Karpas-422 (cell line): ENCODE measurements at places on chromosomes 3 and 15. TPM values are rescaled to one million over a fixed set of nuclear protein-coding genes. Genes with fewer than 3 reads are reported as not detected.
A peak's percentile ranks its signal among the peaks of the same experiment; 100 is the strongest.

The PLA2G4B gene
- total RNA-seq, result 2.2 and 6.1 TPM in 2 replicates

The GRAMD2A gene
- total RNA-seq, result not detected in 2 replicates

The LRRK1 gene
- total RNA-seq, result 46.6 and 87.3 TPM in 2 replicates

The FGD5 gene
- total RNA-seq, result not detected in 2 replicates

The NME9 gene
- not detected in 2 replicates for total RNA-seq

The NSMCE3 gene
- total RNA-seq, result 14.6 and 14.8 TPM in 2 replicates

The TMCO5A gene
- not detected in 2 replicates for total RNA-seq

The ARL8B gene
- 20.9 and 52.4 TPM in 2 replicates for total RNA-seq

The U2SURP gene
- total RNA-seq, result 69.4 and 135 TPM in 2 replicates

The DYNLT2B gene
- 9.6 and 17.1 TPM in 2 replicates for total RNA-seq

The C3orf49 gene
- not detected in 2 replicates for total RNA-seq

The RPL32 gene
- 5,091 and 6,020 TPM in 2 replicates for total RNA-seq

DNA sequence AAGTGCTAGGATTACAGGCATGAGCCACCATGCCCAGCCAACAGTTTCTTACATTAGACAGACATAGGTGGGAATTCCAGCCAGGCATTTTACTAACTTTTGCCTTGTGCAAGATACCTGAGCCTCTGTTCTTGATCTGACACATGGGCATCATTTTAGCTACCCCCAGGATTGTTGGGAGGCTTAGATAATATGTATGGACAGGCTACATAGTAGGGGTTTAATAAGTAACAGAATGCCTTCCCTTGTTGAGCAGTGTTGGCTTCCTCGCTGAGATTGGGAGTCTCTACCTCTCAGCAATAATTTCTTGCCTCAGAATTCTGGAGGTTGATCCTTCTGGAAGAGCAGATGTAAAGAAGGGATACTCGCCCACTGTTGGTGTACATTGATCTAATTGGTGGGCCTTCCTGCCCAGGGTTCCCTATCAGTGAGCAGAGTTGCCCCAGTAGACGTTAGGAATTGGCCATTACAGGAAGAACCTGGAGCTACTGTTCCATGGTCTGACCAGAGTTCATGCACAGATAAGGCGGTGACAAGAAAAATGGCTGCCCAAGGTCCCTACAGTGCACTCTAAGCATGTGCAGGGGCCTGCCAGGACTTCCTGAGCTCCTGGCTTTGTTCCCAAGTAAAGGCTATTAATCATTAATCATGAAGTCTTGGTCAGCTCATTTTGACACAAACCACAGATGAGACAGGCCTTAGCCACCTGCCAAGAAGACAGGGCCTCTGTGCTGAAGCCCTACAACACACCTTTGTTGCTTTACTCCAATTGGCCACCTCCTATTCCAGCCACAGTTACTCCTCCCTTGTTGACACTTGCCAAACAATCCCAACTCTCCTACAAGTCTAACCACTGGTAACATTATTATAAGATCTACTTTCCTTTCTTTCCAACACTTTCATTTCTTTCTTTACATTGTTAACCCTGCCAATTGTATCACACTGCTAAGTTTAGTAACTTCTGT lies 5.0 kb upstream of the IL17RE start:
- peaks cover 11% of the 10 kb centered on the region for H3K36me3 ChIP-seq
- no peak overlapping the region for H3K27ac ChIP-seq
- DNase-seq, result no peak
- no peaks in the 10 kb centered on the region for H3K4me1 ChIP-seq
- H3K4me3 ChIP-seq, result no peak overlapping the region

- no peaks in the 10 kb centered on the region for H3K36me3 ChIP-seq
- H3K27me3 ChIP-seq, result no peaks in the 10 kb centered on the region
- H3K27ac ChIP-seq, result no peak overlapping the region
Measured at GRCh38 chr15:48423896-48424475, 92.8 kb downstream of the DUT start.

DNA sequence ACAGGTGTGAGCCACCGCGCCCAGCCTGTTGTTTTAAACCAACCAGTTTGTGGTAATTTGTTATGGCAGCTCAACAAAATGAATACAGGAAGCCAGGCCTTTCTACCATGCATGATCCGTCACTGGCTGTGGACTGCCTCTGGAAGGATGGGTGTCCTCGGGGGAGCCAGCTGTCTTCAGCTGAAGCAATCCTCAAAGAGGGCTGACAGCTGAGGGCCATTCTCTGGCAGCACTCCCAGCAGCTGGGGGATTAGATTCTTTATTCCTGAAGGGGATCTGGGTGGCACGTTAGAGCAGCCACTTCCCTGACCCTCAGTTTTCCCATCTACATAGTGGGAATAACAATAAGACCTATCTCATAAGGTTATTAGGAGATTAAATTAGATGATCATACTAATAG lies 24.4 kb downstream of the POLR2M start:
- H3K36me3 ChIP-seq, result no peaks in the 10 kb centered on the region
- DNase-seq, result no peak
- H3K4me3 ChIP-seq, result no peak overlapping the region

DNA sequence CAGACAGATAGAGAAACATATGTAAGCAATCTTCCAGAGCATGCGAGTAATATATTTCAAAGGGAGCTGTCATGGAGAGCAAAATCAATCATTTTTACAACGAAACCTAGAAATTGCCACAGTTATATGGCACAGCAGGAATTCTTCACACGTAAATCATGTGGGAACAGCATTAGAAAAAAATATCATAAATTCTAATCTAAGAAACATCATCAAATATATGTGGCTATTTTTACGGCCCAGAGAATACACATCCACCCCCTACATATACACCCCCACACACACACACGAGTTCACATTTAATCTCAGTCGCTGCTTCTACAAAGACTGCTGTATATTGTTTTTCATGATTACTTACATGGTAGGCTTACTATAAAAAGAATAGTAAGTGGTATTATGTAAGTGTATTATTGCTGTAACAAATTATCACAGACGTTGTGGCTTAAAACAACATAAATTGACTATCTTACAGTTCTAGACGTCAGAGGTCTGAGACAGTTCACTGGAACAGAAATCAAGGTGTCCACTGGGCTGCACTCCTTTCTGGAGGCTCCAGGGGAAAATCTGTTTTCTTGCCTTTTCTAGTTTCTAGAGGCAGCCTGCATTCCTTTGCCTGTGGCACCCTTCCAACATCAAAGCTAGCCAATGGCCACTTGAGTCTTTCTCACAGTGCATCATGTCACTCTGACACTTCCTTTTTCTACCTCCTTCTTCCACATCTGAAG lies 363.3 kb downstream of the ULK4 start:
- H3K4me1 ChIP-seq, result peaks cover 14% of the 10 kb centered on the region
- DNase-seq, result no peak
- no peak overlapping the region for H3K27ac ChIP-seq

- DNase-seq, result no peak
- H3K27me3 ChIP-seq, result no peaks in the 10 kb centered on the region
- no peak overlapping the region for H3K27ac ChIP-seq
Measured at GRCh38 chr15:40932156-40932555, 3.0 kb downstream of the DLL4 start.

GRCh38 chr3:168273036-168273435 lies 177.3 kb upstream of the GOLIM4 start:
- DNase-seq, result no peak
- no peaks in the 10 kb centered on the region for H3K4me1 ChIP-seq
- no peak overlapping the region for H3K4me3 ChIP-seq
- no peaks in the 10 kb centered on the region for H3K36me3 ChIP-seq
- H3K27me3 ChIP-seq, result no peaks in the 10 kb centered on the region
- no peak overlapping the region for H3K27ac ChIP-seq

- DNase-seq, result no peak
- H3K27me3 ChIP-seq, result no peaks in the 10 kb centered on the region
- no peaks in the 10 kb centered on the region for H3K36me3 ChIP-seq
- H3K4me3 ChIP-seq, result no peak overlapping the region
Measured at GRCh38 chr3:52791366-52791765, 3.2 kb upstream of the ITIH3 start.

GRCh38 chr15:55627730-55628368 lies 39.7 kb upstream of the PYGO1 start:
- H3K27me3 ChIP-seq, result no peaks in the 10 kb centered on the region
- no peak overlapping the region for H3K27ac ChIP-seq
- DNase-seq, result no peak
- no peaks in the 10 kb centered on the region for H3K36me3 ChIP-seq

DNA sequence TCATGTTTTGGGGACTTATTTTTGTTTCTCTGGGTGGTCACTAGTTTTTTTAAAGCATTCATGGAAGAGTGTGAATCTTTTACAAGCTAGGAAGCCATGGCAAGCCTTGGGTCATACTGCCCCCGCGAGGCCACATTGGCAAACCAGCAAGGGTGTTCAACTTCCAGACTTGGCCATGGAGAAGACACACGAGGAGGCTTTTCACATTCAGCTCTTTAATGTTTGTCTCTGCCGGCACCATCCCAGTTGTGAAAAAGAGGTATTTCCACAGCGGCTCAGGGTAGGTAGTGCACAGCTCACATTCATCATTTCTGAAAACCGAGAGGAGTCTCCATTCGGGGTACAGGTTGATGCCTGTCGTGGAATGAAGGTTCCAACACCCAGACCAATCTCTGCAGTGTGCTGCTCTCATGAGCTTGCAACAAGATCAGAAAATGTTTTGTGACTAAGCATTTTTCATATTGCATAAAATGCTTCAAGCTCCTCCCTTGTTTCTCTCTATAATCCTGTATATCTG lies 7.7 kb downstream of the CCR5 start:
- peak; percentile 90 for DNase-seq
- H3K4me1 ChIP-seq, result peaks cover 20% of the 10 kb centered on the region
- H3K4me3 ChIP-seq, result no peak overlapping the region
- no peaks in the 10 kb centered on the region for H3K36me3 ChIP-seq
- H3K27me3 ChIP-seq, result 0 out of 2 replicates have a peak, but pooled peaks cover 3% of the 10 kb centered on the region
- no peak overlapping the region for H3K27ac ChIP-seq

GRCh38 chr15:95839367-95839782 lies 491.1 kb upstream of the NR2F2 start:
- no peaks in the 10 kb centered on the region for H3K4me1 ChIP-seq
- H3K36me3 ChIP-seq, result no peaks in the 10 kb centered on the region

DNA sequence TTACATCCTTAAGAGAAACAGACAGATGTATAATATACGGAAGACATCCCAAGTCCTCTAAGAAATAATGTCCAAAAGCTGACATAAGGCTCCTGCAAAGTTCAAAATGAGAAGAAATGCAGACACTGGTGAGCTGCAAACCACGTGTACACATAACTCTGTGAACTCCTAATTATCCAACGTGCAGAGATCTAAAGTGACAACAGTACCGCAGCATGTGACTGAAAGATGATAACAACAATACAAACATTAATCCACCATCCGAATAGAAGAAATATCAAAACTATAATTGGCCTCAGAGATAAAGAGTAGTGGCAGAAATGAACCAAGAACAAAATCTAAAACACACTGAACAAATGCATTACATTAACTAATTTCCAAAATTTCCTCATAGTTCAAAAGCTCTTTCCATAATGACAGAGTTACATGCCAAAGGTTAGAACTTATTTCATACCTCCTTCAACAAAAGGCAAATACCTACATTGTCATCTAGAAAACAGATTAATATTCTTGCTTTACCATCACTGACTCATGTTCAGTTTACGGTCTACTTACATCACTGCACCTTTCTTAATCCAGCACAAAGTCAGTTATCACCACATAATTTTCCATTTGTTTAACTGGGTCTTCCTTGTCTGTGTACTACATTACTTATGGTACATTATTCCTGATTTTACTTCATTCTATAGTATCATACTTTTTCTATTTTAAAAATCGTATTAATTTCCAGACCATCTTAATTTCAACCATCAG lies 2.2 kb downstream of the PDCD10 start:
- no peaks in the 10 kb centered on the region for H3K27me3 ChIP-seq
- H3K27ac ChIP-seq, result no peak overlapping the region
- DNase-seq, result no peak
- H3K4me3 ChIP-seq, result peak overlapping the region; percentile 90

GRCh38 chr15:90249203-90249863 lies at the start of gene TTLL13:
Gene TTLL13 (plus strand): TSS chr15:90249556. CDS start chr15:90250631, 1,075 bp downstream.
- no peaks in the 10 kb centered on the region for H3K36me3 ChIP-seq
- H3K27ac ChIP-seq, result no peak within 1 kb of the TSS
- H3K4me3 ChIP-seq, result no peak within 1 kb of the TSS
- no peaks in the 10 kb centered on the region for H3K27me3 ChIP-seq
- peaks cover 3% of the 10 kb centered on the region for H3K4me1 ChIP-seq
- peak; percentile 75 for DNase-seq

GRCh38 chr3:66037330-66037985 lies 1.3 kb downstream of the MAGI1 start:
- no peaks in the 10 kb centered on the region for H3K27me3 ChIP-seq
- no peak for DNase-seq
- no peak overlapping the region for H3K27ac ChIP-seq
- H3K4me3 ChIP-seq, result no peak overlapping the region
- H3K4me1 ChIP-seq, result no peaks in the 10 kb centered on the region

GRCh38 chr3:21017115-21017852 lies 733.7 kb downstream of the ZNF385D start:
- H3K4me3 ChIP-seq, result no peak overlapping the region
- no peak for DNase-seq
- no peaks in the 10 kb centered on the region for H3K36me3 ChIP-seq
- peaks cover 8% of the 10 kb centered on the region for H3K4me1 ChIP-seq
- H3K27ac ChIP-seq, result no peak overlapping the region

DNA sequence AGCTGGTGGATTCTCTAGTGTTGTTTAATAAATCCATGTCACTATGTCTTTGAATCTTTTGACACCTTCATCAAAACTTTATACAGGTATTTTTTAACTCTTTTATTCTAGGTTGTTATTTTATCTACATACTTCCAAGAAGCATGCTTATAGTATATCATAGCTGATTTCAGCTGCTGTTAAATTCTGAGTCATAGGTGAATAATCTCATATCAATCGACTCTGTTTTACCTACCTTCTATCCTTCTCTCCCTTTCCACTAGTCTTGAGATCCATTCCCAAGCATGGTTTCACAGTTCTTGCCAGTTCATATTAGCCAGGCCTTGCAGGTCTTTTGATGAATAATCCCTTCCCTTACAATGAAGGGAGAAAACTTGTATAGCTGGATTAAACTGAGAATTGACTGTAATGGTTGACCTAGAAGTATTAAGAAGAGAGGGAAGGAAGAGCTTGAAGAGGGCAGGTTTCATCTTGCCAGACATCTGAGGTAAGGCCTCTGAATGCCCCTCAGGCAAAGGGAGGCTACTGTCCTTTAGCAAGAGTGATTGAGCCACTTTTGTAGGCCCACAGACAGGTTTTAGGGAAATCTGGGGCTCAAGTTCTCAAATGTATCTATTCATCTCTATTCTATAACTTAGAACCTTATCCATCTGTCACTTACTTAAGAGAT lies 146.4 kb downstream of the EPHA6 start:
- H3K36me3 ChIP-seq, result no peaks in the 10 kb centered on the region
- no peak for DNase-seq
- no peak overlapping the region for H3K27ac ChIP-seq
- H3K4me1 ChIP-seq, result no peaks in the 10 kb centered on the region
- H3K27me3 ChIP-seq, result no peaks in the 10 kb centered on the region

- H3K4me1 ChIP-seq, result no peaks in the 10 kb centered on the region
- DNase-seq, result no peak
- H3K4me3 ChIP-seq, result no peak overlapping the region
Measured at GRCh38 chr3:67774676-67775075, 120.3 kb upstream of the SUCLG2 start.

DNA sequence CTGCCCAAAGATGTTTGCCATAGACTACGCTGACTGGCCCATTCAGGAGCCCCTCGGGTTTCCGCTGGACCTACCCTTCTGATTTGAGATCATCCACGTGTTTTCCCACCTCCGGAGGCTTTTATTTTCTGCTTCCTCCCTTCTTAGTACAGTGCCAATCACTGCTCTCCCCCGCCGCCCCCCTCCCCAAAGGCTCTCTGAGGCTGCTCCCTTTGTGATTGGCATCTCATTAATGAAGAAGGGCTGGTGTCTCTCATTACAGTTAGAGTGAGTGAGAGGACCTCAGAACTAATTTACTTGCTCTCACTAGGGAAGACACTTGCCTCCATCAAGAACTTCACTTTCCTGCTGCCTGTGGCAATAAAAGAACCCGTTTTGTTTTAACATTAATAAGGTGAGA lies 284.7 kb upstream of the ICE2 start:
- no peaks in the 10 kb centered on the region for H3K36me3 ChIP-seq
- no peak for DNase-seq
- H3K27ac ChIP-seq, result no peak overlapping the region
- H3K27me3 ChIP-seq, result no peaks in the 10 kb centered on the region
- H3K4me1 ChIP-seq, result no peaks in the 10 kb centered on the region
